ENCODE measurements at places on chromosomes 4 and X.

- DNase-seq, result peak; percentile 97
Measured at GRCh38 chr4:24642981-24643547, 58.7 kb upstream of the DHX15 start.

GRCh38 chrX:120561634-120562568 is 1.1 kb upstream of the CUL4B start:
- DNase-seq, result no peak

DNA sequence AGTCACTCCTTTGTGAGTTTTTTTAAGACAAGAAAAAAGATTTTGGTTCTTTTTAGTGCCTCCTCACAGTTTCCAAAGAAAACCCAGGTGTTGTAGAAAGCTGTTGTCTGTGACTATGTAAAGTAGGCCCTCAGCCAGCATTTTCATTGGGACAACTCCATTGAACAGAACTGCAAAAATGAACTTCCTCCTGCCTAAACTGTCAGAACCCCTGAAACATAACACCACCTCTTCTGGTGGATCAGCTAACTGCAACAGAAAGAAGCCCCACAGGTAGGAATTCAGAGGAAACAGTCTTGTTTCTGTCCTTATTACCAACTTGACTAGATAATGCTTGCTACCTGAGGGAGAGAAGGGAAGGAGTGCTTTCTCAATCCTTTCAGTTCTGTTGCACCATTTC is 3.4 kb upstream of the ATP11C start:
- DNase-seq, result peak; percentile 8

DNA sequence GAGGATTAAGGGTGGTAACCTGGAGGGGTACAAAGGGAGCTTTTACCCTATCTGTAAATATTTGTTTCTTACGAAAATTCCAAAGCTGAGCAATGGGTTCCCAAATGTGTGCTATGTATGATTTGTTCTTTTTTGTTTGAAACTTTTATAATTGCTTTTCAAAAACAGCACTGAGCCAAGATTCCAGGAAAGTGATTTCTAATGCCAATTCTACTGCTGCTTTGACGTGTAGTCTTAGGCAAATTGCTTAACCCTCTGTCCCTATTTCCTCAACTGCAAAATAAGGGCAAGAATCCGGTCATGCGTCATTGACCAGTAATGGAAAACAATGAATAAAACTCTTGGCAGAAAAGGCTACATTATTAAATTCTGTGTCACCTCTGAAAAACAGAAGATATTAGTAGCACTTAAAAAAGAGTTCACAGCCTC is 454.7 kb downstream of the IL15 start:
- DNase-seq, result peak; percentile 71

- DNase-seq, result no peak
Measured at GRCh38 chr4:103168993-103169392, 29.1 kb downstream of the CENPE start.

DNA sequence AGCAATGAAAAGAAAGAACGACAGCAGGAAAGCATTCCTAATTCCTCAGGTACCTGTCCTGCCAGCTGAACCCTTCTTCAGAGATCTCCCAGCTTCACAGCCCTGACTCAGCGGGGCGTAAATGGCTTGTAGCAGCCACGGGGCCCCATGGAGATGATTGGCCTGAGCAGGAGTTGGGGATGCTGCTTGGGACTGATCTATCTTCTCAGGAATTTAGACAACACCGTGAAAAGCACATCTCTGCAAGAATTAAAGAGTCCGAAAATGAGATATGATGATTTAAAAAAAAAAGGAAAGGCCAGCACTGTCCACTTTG is 22.5 kb upstream of the SLC25A4 start:
- DNase-seq, result no peak

DNA sequence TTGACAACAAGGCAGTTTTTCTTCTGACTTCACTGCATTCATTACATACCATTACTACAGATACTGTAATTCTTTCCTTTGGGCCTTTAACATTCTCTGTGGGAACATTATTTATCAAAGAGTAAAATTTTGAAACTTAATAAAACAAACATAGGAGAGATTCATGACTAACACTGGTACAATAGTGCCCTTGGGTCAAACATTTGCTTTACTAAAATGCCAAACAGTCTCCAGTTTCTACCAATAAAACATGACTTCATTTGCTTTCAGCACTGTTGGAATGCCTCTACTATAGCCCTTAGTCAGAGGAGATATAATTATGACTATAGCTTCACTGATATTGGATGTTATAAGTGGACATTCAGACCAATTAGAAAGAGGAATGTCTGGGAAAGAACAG is 481.5 kb downstream of the PACRGL start:
- DNase-seq, result no peak

DNA sequence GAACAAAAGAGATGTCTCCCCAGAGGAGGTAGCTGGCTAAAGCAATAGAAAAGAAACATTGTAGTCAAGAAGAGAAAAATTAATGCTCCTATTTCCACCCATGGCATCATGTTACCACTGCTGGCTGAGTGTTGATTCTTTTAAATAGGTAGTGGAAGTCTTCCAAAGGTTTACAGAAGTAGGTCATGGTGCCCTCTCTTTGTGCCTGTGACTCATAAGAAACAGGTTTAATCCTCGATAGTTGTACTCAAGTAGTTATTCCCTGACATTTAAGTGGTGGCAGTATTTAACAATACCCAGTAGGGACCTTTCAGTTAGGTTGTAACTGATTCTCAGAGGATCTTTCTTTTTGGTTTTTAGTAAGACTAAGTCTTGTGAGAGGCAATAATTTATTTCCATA is 247.8 kb downstream of the TEX13A start:
- DNase-seq, result no peak

DNA sequence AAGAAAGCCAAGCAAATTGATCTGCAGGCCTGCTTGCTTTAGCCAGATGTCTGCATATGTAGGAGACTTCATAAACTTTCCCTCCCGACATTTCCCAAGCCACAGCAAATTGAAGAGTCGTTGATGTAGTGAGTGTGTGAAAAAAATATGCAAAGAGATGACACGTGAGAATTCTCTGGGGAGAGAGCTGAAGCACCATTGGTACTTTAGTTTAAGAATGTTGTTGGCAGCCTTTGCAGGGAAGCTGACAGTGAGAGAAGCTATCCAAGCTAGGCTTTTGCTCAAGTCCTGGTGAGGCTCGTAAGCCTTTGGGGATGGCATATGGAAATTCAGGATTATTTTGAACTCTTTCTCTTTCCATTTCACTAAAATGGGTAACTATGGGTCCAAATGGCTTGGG is 87.5 kb downstream of the GLRA2 start:
- DNase-seq, result no peak

DNA sequence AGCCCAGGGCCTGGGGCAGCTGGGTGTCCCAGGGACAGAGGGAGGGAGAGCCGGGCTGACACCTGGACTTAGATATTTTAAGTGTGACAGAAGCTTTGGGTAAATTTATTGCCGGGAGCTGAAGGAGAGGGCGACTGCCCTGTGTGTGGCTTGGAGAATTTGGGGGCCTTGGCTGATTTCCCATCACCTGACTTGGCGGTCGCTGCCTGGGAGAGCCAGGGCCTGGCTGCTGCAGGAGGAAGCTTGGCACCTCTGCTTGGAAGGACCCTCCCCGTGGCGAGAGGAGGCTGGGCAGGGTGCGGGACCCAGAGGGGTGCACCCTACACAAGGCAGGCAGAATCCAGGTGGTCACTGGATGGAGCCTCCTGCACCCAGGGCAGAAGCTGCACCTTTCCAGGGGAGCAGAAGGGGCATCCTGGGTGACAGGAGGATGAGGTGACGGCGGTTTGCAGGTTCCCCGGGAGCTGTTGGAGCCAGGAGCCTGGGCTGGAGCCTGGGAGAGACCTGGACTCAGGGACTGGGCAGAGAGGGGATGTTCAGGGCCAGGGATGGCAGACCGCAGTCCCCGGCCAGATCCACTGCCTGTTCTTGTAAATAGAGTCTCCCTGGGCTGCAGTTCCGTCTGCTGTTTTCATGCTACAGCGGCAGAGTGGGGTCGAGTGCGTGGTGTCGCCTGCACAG is 72.0 kb downstream of the RGS12 start:
- no peak for DNase-seq

GRCh38 chrX:24547961-24548360 is 82.9 kb downstream of the PDK3 start:
- DNase-seq, result no peak

GRCh38 chr4:66429276-66429675 is 759.0 kb upstream of the EPHA5 start:
- no peak for DNase-seq

DNA sequence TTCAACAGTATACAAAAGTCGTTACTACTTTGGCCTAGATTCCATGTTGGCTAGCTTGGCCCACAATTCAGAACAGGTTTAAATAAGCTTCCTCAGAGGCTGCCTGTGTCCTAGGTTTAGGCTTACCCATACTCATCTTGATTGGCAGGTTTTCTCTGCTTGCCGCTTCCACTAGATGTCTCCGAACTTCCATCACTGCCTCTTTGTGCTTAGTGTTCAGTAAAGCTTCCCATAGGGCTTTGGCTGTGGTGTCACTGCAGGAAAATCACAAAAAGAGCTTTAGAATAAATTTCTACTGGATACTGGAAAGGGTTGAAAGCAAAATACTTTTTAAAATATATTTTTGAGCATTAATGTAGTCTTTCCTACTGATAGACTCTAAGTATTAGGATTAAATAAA is 52.4 kb downstream of the SCFD2 start:
- DNase-seq, result peak; percentile 33

DNA sequence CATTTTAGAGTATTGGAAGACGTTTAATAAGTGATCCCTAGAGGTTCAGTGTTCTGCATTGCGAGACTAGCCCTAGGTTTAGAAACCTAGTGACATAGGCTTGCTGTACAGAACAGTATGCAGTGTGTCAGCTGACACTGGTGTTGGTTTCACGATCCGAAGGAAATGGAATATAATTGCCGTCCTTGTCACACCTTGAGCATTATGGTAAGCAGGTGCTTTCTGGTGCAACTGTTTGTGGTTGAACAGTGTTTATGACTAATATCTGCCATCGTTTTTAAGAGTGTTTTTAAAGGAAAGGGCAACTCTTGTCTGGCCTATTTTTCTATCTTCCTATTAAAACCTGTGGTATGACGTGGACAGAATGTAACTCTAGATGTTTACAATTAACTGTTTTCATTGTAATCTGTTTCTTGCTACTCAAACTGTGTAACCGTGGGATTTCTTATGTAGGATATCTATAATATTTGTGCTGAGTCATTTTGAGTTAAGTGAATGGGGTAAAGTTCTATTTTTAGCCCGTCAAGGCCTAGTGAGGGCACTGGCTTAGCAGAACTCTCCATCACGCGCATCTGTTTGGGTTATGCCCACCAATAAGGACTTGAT is 53.8 kb upstream of the TBC1D14 start:
- DNase-seq, result no peak

DNA sequence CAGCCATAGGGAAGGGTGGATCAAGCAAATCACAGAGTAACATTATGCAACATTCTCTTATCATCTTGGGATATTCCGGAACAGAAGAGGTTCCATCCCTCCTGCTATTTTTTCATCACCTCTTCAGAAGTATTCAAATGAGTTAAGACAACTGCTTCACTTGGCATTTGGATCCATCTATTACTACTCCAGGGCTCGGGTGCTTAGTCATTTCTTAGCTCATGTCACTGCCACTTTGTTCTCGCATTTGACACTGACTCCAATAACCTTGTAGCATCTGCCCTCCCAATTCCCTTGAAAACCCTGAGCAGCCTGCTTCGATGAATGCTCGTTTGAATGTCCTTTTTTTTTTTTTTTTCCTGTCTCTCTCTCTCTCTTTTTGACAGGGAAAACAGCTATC is 114.9 kb downstream of the PPARGC1A start:
- DNase-seq, result no peak

- no peak for DNase-seq
Measured at GRCh38 chrX:11864171-11864570, 106.1 kb downstream of the MSL3 start.

DNA sequence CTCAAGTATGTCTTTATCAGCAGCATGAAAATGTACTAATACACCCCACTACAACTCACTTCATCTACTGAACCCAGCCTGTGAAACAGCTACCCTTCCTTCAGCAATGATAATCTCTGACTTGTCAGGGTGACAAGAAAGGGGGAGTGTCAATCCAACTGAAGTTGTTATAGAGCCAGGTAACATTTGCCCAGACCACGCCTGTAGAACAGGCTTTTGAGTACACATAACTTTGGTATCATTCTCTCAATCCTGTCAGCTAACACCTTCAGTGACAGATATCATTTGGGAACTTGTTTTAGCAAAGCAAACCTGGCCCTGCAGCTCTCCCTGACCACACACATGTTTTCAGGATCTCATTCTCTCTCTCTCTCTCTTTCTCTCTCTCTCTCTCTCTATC is 592.2 kb downstream of the SMARCA1 start:
- no peak for DNase-seq

- DNase-seq, result no peak
Measured at GRCh38 chrX:24204331-24204730, 54.8 kb downstream of the ZFX start.

DNA sequence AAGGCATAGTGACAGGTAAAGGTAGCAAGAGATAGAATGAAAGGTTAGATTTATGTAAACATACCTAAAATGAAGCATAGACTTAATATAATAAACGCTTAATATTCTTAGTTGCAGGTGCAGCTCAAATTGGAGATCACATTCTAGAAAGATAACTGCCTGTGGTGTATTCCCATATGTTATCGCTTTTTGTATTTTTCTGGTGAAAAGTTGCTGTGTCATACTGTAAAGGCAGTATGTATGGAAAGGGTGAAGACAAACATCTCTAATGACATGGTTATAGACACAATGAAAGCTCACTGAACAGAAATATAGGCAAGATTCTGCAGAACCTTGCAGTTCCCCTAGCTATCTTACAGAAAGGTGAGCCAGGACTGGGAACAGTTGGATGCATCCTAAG is 240.3 kb downstream of the DCLK2 start:
- no peak for DNase-seq

DNA sequence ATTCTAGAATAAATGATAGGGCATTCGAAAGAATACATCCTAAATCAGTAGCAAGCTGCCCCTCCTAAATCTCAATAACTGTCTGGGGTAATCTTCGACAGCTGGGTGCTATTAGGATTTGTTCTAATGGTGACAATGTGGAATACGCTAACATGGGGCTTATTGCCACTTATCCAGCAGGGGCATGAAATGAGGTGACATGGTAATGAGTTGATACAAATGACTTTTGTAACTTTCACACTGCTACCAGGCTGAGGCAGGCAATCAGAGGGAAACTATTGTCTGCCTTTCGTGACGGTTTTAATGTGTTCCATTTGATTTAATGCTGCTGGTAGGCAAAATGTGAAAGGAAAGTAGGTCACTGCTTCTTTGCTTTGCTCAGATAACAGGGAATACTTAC is 1047.4 kb upstream of the PABPC4L start:
- DNase-seq, result no peak

DNA sequence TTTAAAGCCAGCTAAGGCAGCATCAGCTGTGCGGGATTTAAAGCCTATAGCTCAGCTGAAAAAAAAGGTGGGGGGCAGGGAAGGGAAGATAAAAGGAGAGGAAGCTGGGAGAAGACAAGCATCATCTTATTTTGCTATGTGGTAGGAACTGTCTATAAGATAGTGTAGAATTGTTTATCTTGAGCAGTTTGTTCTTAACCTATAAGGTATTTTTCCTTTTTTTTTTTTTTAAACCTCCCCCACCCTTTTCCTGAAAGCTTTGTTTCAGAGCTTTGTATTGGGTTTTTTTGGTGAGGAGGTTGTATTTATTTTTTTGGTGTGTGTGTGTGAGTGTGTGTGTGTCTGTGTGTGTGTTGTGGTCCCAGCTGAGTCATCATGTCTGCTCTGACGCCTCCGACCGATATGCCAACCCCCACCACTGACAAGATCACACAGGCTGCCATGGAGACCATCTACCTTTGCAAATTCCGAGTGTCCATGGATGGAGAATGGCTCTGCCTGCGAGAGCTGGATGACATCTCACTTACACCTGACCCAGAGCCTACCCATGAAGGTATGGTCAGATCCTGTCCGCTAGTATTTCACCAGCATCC is 531 bp downstream of the RUFY3 start:
- peak; percentile 31 for DNase-seq
